ENCODE measurements at places on chromosomes 5 and 9.

- no peak for DNase-seq
Measured at GRCh38 chr5:61732369-61732768, 400.3 kb downstream of the ZSWIM6 start.

DNA sequence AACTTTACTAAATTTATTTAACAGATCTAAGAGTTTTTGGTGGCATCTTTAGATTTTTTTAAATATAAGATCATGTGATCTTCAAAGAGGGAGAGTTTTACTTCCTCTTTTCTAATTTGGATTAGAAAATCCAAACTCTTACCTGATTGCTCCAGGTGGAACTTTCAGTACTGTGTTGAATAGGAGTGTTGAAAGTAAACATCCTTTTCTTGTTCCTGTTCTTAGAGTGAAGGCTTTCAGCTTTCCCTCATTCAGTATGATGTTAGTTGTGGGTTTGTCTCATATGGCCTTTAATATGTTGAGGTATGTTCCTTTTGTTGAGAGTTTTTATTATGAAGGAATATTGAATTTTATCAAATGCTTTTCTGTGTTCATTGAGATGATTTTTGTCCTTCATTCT is 650.0 kb upstream of the SGCD start:
- DNase-seq, result no peak

- DNase-seq, result no peak
Measured at GRCh38 chr9:108056805-108057386, 567.3 kb upstream of the KLF4 start.

- no peak for DNase-seq
Measured at GRCh38 chr9:73847536-73847935, 649.6 kb upstream of the RORB start.

DNA sequence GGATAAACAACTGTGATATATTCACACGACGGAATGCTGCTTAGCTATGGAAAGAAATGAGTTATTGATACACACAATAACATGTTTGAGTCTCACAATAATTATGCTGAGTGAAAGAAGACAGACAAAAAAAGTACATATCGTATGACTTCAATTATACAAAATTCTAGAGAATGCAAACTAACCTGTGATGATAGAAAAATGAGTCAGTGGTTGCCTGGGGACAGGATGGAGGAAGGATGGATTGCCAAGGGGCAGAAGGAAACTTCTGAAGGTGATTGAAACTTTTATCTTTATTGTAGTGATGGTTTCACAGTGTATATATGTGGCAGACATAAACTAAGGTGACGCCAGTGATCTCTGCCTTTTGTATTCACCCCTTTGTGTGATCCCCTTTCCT is 7.5 kb upstream of the CARTPT start:
- DNase-seq, result no peak
